GM18507 (cell line): ENCODE measurements at places on chromosomes 7 and 10.

DNA sequence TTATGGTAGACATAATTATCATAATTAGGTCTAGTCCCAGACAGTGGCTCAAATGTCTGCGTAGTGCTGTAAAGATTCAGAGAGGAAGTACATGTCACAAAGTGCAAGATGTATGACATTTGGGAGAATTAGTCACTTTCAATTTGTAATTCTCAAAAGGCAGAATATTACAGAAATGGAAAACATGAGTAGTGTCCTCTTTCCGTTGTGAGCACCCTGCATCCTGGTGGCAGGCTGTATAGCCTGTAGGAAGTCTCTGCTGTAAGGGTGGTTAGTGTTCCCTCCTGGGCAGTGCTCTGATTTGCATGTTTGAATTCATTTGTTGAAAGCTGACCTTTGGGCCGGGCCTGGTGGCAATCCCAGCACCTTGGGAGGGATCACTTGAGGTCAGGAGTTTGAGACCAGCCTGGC is 17.0 kb downstream of the CDK14 start:
- no peak for DNase-seq

- DNase-seq, result no peak
These were observed 60.8 kb downstream of the ATXN7L1 start for GRCh38 chr7:105815576-105815975.

GRCh38 chr10:29280488-29280840 is 8.4 kb upstream of the LYZL1 start:
- DNase-seq, result no peak

GRCh38 chr10:105774881-105775280 is 1133.8 kb downstream of the SORCS3 start:
- DNase-seq, result no peak

- DNase-seq, result no peak
These were observed 204.7 kb downstream of the DNAJB6 start for GRCh38 chr7:157541295-157542067.

- no peak for DNase-seq
These were observed 77.8 kb upstream of the NRP1 start for GRCh38 chr10:33412241-33412640.

DNA sequence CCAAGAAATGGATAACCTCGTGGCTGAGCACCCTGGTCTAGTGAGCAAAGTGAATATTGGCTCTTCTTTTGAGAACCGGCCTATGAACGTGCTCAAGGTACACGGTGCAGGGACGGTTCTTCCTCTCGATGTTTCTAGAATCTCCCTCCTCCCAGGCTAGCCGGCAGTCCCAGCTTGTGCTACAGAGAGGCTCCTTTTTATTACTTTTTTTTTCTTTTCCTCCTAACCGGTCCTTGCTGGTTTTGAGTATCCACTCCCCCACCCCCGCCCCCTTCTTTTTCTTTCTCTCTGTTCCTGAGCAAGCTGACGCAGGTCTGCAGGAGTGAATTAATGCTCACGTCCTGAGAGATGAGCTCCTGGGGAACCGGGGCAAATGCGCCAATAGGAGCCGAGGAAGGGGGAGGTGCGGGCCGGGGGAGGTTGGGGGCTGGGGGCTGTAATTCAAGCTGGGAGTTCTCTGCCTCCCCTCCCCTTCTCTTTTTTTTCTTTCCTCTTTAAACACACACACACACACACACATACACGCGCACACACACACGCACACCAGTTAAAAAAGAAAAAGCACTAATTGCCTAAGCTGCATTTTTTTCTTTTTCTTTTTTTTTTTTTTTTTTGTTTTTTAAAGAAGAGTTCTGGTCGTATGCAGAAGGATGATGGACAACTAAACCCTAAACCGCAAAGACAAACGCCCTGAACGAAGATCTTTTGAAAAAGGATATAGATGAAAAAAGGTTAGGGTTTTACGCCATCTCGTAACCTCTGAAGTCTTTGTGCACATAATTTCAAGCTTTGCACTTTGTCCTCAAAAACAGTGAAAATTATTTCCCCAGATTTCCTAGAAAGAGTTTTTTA is 6.6 kb downstream of the CPA2 start:
- no peak for DNase-seq

- DNase-seq, result no peak
These were observed 220.4 kb downstream of the DOCK4 start for GRCh38 chr7:111985798-111986197.

DNA sequence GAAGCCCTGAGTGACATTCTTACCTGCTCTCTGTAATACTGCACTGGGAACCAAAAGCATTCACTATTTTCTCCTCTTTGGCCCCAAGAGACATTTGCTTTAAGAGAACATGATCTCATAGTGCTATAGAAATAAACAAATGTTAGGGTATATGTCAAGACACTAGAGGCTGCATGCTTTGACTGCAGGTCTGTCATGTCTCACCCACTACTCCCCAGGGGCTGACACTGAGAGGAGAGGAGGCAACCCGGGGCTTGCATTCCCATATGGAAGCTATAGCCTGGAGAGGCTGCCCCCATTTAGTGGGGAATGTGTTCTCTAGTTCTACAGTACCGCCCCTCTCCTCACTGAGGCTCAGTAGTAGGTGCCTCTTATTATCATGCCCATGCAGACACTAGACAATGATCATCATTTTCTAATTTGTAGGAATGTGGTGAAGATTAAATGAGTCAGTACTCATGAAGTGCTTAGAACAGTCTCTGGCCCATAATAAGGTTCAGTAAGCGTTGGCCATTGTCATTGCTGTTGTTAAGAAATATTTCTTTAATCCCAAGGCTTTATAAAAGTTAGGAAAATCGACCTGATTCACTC is 4.9 kb upstream of the SLF2 start:
- no peak for DNase-seq

GRCh38 chr7:34242391-34242790 is 337.1 kb downstream of the BMPER start:
- no peak for DNase-seq

GRCh38 chr10:24428410-24428782 is 219.5 kb downstream of the KIAA1217 start:
- no peak for DNase-seq

DNA sequence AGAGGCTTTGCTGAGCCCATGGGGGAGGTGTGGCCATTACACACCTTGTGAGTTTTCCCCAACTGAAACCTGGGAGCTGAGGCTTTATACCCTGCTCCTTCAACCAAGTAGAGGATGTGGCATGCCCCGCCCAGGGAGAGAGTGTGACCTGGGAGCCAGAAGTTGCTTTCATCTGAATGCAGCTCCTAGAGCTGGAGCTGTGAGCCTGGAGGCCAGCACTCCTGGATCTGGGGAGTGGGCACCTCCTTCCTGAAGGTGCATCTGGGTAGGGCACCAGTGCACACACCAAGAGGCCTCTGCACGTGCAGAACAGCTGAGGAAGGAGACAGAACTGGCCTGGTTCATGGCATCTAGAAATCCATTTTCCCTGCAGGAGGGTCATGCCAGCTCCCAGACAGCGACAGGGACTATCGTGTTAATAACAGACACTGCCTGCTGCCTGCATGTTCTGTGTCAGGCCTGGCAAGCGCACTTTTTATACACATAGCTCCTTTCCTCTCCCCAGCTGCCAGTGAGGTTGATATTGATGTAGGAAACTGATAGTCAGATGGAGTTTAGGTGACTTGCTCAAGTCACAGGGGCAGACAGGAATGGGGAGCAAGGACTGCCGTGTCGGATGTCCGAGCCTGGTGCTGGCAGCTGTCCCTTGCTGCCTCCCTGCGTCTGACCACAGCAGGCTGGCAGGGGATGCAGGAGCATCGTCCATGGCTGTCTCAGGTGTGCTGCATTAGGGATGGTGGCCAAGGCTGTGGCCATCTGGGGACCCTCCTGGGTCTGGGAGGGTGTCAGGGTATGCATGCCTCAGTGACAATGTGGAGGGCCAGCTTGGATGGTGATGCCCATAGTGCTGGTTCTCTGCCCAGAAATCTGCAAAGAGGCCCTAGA is 189.9 kb upstream of the CXCL12 start:
- DNase-seq, result no peak
